ENCODE measurements at places on chromosomes 11 and 22. TPM values are rescaled to one million over a fixed set of nuclear protein-coding genes. Genes with fewer than 3 reads are reported as not detected.

GRCh38 chr22:21714059-21714770, 21.4 kb downstream of the YPEL1 start:
- no peak for DNase-seq

- no peak for DNase-seq
Measured at GRCh38 chr11:69910519-69911309, 91.5 kb upstream of the FGF3 start.

DNA sequence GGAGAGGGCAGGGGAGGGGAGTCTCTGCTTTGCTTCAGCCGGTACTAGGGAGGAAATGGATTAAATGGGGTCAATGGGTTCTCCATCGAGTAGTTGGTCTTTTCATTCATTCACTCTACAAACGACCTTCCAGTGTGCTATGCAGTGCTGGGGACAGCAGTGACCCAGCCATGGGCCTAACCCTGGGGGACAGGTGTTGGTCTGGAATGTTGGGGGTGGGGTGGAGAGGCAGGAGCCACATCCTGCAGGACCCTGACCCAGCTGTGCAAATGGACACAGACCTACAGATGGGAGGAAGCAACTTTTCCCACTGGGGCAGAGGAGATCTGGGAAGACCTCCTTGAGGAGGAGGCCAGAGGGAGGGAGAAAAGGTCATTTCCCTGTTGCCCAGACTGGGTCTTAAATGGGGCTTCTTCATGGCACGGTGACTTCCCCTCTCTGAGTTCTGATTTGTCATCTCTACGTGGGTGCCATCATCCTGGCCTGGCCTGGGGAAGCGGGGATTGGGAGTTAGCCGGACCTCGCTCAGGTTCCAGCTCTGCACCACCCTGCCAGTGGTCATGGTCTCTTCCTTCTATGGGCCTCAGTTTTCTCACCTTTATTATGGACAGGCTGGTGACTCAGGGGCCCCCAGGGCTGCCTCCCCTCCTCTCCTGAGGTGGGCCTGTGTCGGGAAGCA, 2.0 kb downstream of the CYTH4 start:
- DNase-seq: no peak

Gene LDHAL6A
- not detected for polyA plus RNA-seq

Gene MS4A3
- polyA plus RNA-seq: not detected

DNA sequence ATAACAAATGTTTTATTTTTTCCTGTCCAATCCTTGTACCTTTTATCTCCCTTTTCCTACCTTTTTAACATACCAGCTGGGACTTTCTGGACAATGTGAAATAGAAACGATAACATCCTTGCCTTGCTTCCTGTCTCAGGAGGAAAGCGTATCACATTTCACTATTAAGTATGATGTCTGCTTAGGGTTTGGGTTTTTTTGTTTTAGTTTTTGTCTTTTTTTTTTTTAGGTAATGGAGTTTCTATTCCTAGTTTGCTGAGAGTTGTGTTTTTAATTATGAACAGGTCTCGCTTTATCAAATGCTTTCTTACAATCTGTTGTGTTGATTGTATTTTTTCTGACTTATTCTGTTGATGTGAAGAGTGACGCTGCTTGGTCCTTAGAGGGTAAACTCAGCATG, 64.2 kb upstream of the KCNQ1OT1 start:
- peak; percentile 1 for DNase-seq

Gene TCN1
- not detected for polyA plus RNA-seq
